ENCODE measurements at places on chromosomes 7 and 10. TPM values are rescaled to one million over a fixed set of nuclear protein-coding genes. Genes with fewer than 3 reads are reported as not detected.

DNA sequence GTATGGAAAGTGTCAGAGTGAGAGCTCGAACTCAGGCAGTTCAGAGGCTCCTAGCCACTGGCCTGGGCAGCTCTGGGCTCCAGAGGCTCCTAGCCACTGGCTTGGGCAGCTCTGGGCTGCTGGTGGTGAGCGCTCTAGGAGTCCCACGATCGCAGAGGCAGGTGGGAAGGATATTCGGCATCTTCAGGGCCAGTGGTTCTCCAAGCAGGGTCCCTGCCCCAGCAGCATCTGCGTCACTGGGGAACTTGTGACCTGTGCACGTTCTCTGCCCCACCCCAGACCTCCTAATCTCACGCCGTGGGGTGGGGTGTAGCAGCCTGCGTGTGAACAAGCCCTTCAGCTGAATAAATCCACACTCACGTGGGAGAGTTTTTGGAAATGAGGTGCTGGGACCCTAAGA lies 25.2 kb upstream of the BTBD16 start:
- no peaks in the 10 kb centered on the region for H3K4me1 ChIP-seq
- no peak overlapping the region for H3K27ac ChIP-seq
- no peak overlapping the region for H3K4me3 ChIP-seq
- H3K27me3 ChIP-seq, result no peaks in the 10 kb centered on the region
- DNase-seq, result no peak

DNA sequence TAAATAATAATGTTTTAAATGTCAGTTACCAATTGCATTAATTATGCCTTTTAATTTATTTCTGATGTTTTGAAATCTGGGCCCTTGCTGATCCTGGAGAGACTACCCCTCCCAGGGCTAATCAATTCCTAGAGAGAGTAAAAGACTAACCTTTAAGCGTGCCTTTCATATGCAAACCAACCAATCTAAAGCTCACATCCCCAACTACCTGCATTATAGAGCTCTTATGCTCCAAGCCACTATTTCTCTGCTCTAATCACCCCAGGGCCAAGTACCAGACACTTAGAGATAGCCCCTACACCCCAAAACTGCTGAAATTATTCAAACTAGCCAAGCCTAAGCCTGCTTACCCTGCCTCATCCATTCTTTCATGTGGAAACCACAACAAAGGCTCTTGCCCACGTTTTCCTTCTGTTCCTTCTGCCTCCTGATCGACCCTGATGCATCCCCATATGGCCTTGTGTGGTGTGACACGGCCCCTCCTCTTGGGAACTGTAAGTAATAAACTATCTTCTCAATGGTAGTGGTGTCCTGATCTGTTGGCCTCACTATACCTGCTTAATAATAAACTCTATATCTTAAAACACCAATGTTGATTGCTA lies 97.7 kb downstream of the HIBADH start:
- H3K4me1 ChIP-seq, result no peaks in the 10 kb centered on the region
- H3K4me3 ChIP-seq, result no peak overlapping the region
- DNase-seq, result no peak
- H3K27me3 ChIP-seq, result no peaks in the 10 kb centered on the region

The CD36 gene
- 0.16 TPM for polyA plus RNA-seq

The WDR86 gene
- polyA plus RNA-seq, result 3.1 TPM

The PTN gene
- polyA plus RNA-seq, result not detected
